ENCODE measurements at places on chromosomes 2 and 18.

DNA sequence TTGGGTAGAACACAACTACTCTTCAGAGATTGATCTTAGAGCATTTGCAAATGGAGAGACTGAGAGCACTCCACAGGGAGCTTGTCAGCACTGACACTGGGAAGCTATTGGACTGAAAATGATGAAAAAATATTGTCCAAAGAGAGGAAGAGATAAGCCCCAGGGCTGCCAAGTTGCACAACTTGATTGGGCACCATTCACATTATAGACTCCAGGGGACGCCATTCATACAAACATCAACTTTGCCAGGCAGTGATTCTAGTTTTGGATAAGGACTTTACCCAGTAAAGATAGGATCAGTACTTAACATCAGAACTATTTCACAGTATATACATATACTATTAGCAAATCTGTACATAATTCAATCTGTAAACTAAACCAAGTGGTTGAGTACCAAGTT is 79.6 kb upstream of the MYCN start:
- DNase-seq = no peak

GRCh38 chr2:239278941-239279365 is 121.9 kb downstream of the HDAC4 start:
- no peak for DNase-seq

GRCh38 chr2:18518116-18519111 is 42.0 kb downstream of the RDH14 start:
- no peak for DNase-seq

GRCh38 chr18:41587976-41588375 is 367.1 kb upstream of the PIK3C3 start:
- no peak for DNase-seq

DNA sequence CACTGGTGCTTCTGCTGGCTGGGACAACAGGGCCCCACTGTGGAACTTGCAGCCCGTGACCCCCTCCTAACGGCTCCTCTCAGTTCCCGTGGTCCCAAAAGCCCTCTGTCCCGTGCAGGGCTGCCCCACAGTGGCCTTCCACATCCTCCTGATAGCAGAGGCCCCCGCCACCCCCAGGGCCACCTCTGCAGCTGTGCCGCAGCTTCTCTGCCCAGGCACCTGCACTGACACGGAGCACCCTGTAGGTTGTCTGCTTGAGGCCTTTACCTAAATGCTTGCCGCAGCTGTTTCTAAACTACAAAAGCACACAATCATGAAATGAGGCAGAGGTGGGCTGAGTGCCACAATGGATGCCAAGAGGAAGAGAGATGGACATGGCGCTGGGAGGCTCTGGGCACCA is 13.5 kb upstream of the GRHL1 start:
- DNase-seq = no peak

GRCh38 chr2:64792300-64792699 is 138.6 kb upstream of the SERTAD2 start:
- no peak for DNase-seq

DNA sequence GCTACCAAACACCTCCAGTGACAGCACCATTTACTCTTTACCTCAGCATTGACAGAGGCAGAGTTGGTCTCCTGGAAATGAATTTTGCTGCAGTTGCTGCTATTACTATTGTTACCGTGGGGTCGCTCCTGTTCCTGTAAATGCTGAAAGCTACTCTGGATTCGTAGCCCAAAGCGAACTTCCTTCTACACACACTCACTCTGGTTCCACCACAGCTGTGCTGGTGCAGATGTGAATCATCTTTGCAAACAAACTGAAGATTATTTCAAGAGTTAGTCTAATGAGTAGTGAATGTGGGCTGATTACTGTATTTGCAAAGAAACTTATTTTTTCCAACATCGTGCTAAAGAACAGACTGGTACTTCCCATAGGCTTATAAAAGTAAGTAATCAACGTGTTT is 304.0 kb downstream of the LPIN1 start:
- no peak for DNase-seq

GRCh38 chr18:211582-211981 is 53.2 kb downstream of the USP14 start:
- DNase-seq = no peak

DNA sequence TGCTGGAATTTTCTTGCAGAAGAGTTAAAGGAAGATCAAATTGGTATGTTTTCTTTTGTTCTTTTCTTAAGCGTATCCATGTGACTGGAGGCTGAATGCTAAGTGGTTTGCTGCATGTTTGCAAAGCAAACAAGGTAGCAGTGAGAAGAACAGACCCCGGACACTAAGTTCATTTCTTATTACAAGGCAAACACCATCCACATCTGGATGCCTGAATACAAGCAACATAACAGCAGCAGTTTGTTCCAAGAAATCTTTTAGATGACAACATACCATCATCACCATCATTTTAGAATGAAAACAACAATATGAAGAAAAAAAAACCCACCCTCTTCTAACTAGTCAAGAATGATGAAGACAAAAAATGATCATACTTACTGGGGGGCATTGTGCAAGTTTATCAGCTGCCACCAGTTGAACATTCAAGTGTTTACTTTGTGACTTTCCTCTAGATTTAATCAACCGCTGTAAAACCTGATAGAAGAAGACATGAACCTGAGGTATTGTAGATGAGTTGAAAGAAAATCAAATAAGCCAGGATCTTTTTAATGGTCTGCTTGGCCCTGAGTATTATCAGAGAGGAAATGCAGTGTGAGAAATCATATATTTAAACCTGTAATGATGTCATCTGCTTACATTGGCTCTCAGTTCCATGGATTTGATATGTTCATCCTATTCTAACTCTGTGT is 25.0 kb upstream of the ARL5A start:
- DNase-seq = no peak

DNA sequence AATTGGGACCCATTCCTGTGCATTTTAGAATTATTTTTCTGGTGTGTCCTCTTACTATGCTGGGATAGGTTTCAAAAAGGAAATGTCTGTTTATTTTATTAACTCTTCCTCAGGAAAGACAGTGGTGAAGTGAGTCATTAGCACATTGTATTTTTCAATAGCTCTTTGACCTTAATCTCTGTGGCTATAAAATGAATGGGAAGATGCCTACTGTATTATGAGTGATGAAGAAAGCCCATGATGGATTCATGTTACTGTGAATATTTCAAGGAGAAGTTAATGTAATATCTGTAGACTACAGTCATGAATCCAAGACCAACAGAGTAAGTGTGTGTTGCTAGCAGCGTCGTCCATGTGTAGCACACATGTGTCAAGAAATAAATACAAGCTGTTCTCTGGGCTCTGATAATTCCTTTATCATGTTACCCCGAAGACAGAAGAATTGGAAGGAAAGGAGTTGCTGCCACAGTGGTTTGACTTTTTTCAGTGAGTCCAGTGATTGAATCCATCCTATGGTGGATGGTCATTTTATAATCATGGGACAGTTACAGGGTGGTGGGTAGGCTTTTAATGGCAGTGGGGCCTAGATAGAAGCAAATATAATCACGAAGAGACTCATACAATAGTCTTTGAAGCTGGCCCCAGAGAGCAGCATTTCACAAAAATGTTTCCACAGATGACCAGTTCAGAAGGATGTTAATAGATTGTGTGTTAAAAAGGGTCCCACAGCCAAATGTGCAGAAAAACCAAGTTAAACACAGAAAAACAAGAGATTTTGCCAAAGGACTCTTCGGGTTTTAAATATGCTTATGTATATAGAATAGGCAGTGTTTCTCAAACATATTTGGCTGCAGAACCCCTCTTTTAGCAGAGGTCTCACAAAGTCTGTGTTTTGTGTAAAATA is 239.7 kb upstream of the RASGRP3 start:
- no peak for DNase-seq

GRCh38 chr18:20988726-20989125 is 122.9 kb downstream of the ROCK1 start:
- DNase-seq = no peak

DNA sequence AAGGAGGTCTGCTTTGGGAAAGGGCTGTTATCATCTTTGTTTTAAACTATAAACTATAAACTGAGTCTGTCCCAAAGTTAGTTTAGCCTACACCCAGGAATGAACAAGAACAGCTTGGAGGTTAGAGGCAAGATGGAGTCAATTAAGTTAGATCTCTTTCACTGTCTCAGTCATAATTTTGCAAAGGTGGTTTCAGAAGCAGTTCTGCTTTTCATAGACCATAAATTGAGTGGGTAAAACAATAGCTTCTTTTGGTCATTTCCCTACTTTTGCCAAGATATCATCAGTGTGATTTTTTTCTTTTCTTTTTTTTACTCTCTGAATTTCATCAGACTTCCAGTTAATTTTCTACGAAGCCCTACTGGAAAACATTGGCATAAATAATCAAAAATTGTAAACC is 117.0 kb downstream of the AP1S3 start:
- no peak for DNase-seq

- DNase-seq = no peak
These were observed 505.4 kb downstream of the SUCLG1 start for GRCh38 chr2:83953697-83954096.

- no peak for DNase-seq
These were observed 82.2 kb downstream of the FAM124B start for GRCh38 chr2:224319750-224320149.

DNA sequence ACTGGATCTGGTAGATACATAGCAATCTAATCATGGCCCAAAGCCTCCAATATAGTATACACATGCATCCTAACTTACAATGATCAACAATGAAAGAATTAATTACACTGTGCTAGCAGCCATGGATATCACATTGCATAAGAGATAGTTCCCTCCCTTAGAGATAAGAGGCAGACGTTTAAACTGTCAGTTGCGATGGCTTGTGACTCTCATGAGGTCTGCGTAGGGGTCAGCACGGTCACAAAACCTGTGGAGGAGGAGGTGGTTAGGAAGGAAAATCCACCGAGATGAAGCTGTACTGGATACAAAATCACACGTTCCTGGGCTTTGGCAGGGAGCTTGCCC is 800 bp upstream of the RALB start:
- DNase-seq = no peak

Measured in stimulated activated CD4-positive, alpha-beta T cell treated with anti-CD3 and anti-CD28 coated beads, Interleukin-15, amount 100 ng/mL, for 1 hour (primary cell).